ENCODE measurements at places on chromosomes 2 and 18.
A peak's percentile ranks its signal among the peaks of the same experiment; 100 is the strongest.

- DNase-seq, result no peak
Observed at GRCh38 chr18:30404422-30404821, 638.1 kb downstream of the DSC3 start.

DNA sequence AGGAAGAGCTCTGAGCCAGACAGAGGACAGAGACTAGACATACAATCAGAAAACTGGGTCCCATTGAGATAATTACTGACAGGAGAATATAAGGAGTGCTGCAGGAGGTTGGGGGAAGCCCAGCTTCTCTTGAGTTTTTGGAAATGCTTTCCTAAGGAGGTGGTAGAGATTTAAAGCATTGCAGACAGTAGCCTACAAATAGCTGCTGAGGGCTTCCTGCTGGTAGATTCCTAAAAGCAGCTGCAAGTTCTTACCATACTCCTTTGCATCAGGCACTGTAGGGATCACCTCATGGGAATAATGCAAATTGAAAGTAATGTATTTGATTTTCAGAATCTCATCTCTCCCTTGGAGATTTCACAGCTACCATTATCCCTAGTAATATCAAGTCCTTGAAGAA lies 902.6 kb upstream of the GCFC2 start:
- DNase-seq, result no peak

GRCh38 chr2:141513853-141514252 lies 617.0 kb downstream of the LRP1B start:
- DNase-seq, result no peak

DNA sequence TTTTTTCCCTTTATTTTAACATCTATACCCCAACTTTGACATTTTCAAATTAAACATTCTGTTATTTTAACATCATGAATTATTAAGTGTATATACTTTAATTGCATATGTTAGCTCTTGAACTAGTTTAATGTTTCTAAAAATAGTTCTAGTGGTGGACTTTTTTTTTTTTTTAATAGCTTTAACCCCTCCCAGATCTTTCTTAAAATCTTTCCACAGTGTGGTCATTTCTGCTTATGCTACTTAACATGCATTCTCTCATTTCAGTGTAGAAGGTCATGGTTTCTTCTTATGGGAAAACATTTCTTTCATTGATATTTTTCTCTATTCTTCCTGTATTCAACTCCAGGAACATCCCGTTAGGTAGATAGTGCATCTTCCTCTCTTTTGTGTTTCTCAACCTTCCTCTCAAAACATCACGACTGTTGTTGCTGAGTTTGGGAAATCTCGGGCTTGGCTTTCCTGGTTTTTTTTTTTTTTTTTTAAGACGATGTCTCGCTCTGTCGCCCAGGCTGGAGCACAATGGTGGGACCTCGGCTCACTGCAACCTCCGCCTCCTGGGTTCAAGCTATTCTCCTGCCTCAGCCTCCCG lies 849 bp upstream of the TMEM18 start:
- DNase-seq, result no peak

DNA sequence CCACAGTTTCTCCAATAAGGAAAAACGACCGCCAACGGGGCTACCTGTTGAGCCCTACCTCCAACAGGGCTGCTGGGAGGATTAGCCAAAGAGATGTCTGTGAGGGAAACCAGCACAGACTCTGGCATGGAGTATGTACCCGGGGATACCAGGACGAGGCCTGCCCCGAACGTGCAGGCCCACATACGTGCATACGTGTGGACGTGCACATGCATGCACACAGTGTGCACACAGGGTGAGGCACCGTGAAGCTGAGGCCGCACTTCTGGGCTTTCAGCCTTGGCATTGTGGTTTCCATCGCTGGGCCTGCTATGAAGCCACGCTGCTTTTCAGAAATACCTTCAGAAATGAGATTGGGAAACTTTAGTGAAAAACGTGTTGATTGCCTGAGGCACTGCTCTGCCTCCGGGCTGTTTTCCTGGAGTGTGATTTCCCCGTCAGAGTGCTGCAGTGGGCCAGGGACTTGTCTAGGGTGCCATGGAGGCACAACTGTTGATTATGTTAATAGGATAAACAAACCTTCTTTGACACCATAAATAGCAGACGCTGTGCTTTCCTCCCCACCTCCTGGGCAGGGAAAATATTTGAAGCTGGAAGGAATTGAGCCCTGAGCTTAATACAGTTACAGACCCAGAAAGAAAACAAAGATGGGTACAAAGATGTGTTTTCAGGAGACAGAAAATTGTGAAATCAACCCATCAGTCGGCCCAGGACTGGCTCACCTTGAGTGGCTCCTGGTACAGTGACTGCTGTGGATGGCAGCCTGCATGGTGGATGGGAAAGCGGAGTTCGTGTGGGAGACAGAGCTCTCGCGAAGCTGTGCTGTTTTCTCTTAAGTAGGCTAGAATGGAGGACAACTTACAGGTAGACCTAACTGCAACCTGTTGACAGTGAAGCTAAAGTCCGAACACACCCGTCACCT lies 182.3 kb downstream of the FAM210A start:
- DNase-seq, result no peak

DNA sequence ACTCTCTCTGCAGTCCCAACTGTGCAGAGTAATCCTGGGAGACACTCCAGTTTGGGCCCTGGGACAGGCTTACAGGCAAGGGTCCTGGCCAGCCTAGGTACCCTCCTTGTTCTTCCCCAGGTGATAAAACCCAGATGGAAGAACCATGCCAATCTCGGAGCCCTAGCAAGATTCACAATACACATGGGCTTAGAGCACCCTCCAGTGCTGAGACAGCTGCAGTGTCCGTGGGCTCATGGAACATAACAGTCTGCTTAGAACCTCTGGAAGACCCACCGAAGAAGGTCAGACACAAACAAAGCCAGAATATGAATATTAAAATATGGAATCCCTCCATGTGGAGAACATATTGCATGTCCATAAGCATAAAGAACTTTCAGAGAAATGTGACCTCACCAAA lies 568.1 kb downstream of the KCNJ3 start:
- no peak for DNase-seq

DNA sequence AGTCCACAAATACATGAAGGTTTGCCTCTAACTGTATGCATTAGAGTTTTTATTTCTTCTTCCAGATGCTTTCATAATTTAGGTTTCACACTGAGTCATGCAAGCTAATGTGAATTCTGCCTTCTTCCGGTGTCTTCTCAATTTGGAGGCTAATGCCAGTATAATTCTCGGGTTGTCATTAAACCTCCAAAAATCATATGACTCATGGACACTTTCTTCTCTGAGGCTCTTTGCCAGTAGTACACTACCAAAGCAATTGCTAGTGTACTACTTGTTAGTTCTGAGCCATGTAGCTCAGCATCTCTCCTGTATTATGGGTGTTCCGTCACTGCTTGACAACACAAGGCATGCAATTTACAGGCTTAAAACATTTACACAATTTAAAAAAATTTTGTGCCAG lies 137.1 kb downstream of the VWC2L start:
- no peak for DNase-seq

DNA sequence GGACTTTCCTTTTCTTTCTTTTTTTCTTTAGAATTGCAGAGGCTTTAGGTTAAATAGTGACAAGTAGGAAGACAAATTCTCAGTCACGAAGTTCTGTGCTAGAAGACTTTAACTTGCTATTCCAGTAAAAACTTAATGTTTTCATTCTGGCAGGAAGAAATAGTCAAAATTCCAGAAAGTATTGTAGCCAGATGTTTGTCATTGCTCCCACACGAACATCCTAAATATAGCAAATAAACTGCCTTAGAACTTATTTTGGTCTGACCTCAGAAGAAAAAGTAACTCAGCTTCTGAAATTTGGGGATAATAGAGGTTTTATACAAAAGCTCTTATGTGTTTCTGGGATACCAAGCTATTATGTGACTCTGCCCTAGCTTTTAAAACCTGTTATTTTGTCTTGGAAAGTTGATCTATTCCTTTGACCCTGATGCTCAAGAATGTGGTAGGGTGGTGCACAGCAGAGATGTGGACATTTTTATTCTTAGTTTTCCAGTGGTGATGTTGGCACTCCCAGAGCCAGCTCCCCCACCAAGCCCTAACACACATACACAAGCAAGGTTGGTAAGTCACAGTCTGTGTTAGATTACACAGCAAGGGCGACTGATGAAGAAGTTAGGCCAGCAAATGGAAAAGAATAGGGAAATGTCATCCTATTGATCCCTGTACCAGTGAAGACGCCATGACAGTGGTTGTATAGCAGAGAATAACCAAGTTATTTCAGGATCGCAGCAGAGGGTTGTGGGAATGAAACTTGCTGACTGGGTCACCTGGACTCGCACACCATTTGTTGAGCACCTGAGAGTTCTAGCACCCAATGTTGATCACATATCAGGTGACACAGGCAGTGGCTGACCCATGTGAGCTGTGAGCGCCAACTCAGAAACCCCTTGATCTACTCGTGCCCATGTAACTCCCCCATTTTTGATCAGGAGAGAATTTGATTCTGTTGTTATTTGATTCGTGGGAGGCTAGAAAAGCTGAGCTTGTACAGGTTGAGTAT lies 23.7 kb downstream of the FARP2 start:
- no peak for DNase-seq

GRCh38 chr2:222038067-222038802 lies 260.6 kb downstream of the PAX3 start:
- no peak for DNase-seq

- no peak for DNase-seq
Observed at GRCh38 chr2:25532521-25532920, 140.9 kb downstream of the DTNB start.

- no peak for DNase-seq
Observed at GRCh38 chr2:226048611-226049010, 649.1 kb downstream of the NYAP2 start.

DNA sequence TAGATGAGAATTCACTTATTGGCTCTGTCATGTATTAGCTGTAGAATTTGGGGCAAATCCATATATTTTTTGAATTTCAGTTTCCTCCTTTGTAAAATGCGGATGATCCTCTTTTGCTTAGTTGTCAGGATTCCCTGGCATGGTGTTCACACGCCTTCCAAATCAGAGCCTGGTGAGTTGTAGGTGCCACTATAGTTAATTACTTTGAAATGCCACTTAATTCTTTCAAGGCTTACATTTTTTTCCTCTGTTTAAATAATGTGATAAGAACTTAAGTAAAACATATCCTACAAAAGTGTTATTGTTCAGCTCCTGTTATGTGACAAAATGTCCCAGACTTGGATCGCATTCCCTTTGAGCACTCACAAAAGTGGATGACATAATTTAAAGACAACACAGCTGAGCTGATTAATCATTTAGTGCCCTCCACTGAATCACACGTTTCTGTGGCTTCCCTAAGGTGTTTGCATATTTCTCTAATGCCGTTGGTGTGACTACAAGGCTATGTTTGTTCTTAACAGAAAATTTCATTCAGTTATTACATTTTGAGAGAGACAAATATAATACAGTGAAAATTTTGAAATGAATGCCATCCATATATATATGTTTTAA lies 471.2 kb upstream of the CHST9 start:
- DNase-seq, result no peak

DNA sequence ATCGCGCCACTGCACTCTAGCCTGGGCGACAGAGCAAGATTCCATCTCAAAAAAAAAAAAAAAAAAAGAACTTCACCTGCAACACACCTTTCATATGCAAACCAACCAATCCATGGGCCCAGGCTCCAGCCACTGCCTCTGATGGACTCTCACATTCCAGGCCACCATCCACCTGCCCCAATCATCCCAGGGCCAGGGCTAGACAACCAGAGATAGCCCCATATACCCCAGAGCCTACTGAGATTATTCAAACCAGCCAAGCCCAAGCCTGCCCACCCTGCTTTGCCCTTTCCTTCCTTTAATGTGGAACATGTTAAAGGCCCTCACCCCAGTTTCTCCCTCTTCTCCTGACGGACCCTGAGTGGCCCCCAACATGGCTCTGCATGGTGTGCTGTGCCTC lies 57.0 kb downstream of the MRPL35 start:
- DNase-seq, result no peak

DNA sequence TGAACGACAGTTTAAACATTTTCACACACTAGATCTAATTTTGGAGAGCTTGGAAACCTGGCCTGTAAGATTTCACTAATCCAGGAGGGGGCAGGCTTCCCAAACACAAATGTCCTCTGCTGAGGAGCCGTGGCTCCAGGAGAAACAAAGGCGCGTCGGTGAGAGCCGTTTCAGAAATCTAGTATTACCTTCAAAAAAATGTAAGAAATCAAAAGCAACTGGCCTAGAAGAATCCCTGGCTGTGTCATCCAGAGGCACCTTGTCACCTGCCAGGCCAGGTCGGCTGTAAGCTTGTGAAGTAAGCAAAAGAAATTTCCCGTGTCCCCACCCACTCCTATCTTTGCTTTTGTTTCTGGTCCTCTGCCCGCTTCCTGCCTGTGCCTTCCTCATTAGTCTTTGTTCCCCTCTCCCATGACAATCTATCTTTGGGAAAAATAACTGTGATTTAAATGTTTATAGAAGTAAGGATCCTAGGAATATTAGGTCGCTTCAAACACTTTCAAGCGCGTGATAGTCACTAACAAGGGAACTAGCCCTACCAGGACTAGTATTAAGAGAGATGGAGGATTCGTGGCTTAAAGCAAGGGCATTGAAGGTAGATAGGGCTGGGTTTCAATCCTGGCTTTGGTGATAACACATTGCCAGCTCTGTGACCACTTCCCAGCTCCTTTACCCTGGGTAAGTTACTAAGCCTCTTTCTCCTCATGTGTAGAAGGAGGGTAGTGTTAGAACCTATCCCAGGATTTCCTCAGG lies 99.5 kb upstream of the STK39 start:
- DNase-seq, result peak; percentile 63

DNA sequence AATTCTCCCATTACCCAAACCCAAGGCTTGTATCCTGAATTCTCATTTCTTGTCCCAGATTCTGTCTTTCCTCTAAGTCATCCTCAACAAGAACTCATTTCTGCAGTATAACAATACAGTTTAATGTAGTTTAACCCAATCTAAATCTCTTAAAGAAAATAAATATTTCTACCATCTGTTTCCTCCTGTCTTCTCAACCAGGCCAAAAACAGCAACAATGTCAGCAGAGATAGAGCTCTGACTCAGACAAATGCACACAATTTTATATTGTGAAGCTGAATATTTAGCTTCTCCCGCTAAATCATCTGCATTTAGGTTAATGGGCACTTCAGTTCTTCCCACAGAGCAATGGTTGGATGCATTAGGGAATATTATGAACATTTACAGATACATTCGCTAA lies 35.7 kb upstream of the KYNU start:
- DNase-seq, result no peak

DNA sequence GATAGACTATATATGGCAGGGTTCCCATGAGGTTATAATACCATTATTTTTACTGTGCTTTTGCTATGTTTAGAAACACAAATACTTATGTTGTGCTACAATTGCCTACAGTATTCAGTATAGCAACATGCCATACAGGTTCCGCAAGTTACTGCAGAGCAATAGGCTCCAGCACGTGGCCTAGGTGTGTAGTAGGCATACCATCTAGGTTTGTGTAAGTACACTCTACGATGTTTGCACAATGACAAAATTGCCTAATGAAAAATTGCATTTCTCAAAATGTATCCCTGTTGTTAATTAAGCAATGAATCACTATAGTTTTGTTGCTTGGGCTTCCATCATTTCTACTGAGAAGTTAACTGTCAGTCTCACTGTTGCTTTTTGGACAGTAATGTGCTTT lies 9.8 kb downstream of the CD302 start:
- no peak for DNase-seq
